ENCODE measurements at places on chromosomes 6 and 20. TPM values are rescaled to one million over a fixed set of nuclear protein-coding genes. Genes with fewer than 3 reads are reported as not detected.

PPP1R14C gene
- total RNA-seq, result 0.61 TPM

FLRT3 gene
- total RNA-seq, result 0.80 TPM

SULF2 gene
- total RNA-seq, result 27.1 TPM

EYA4 gene
- total RNA-seq, result 0.17 TPM

DNA sequence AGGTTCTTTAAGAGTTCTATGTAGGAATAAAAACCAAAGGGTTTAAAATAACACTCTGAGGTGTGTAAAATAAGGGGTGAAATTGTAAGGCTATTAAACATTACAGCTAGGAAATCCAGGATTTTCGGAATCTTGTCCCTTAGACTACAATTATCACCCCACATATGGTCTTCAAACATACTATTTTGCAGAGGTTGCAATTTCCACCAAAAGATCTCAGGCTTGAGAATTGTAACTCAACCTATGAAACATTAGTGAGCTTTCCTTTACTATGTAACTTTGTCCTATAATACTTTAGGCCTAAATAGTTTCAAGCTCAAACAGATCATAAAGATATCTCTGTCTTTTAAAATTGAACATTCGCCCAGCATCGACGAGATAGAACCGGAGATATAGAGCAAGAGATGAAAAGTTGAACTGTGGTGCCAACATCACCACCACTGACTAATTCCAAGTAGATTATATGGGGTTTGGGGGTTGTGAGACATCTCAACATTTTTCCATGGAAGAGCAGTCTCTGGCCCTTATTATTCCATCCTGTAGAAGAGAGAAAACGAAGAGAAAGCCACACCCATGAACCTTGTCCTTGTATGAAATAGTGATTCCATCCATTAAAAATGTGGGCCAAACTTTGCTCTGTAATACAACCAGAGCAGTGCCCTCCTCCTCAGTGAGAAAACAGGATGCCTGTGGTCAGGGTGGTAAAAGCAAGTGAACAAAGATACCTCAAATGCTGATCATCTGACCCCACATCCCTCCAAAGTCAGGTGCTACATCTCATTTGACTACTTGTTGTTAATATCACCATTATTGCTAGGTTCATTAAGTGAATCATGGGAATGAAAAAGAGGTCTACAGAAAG, 284.5 kb upstream of the GJE1 start:
- no peaks in the 10 kb centered on the region for H3K27me3 ChIP-seq
- no peak overlapping the region for H3K4me3 ChIP-seq
- no peak for DNase-seq
- no peaks in the 10 kb centered on the region for H3K36me3 ChIP-seq
- no peak overlapping the region for H3K27ac ChIP-seq

GRCh38 chr6:168232989-168233874, 86.3 kb downstream of the DACT2 start:
- peaks cover 4% of the 10 kb centered on the region for H3K4me1 ChIP-seq
- H3K27ac ChIP-seq, result no peak overlapping the region
- no peaks in the 10 kb centered on the region for H3K27me3 ChIP-seq
- no peak overlapping the region for H3K4me3 ChIP-seq
- no peak for DNase-seq

- DNase-seq, result peak; percentile 3
- no peak overlapping the region for H3K4me3 ChIP-seq
- H3K27me3 ChIP-seq, result no peaks in the 10 kb centered on the region
- H3K27ac ChIP-seq, result no peak overlapping the region
Measured at GRCh38 chr6:93468291-93468690, 48.9 kb upstream of the EPHA7 start.

GRCh38 chr6:37141281-37142049, 28.5 kb upstream of the PIM1 start:
- H3K4me1 ChIP-seq, result peaks cover 6% of the 10 kb centered on the region
- peak; percentile 89 for DNase-seq
- no peaks in the 10 kb centered on the region for H3K27me3 ChIP-seq

DNA sequence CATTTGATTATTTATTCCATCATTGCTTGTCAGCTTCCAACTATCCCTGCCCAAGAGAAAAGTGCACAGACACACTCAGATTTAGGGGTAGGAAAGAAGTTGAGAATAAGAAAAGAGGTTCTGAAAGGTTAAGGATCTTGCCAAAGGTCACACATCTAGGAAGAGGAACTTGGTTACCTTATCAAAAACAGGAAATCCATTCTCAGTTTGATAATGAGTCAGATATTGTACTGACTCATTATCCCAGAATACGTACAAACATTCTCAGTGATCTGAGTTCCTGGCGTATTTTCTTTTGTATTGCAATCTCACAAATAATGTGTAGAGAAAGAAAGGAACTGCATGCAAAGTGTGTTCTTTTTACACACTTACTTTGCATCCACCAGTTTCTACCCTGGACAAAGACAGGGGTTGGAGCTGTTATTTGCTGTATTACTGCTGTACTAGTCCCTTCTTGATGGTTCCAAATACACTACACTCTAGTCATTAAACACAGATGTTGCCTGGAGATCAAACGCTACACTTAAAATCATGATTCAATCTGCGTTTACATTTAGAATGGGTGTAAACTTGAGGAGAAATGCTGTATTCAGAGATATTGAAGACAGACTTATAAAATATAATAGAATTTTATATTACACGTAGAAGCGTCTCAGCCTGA, 545.7 kb downstream of the PRKN start:
- no peak overlapping the region for H3K4me3 ChIP-seq
- H3K27ac ChIP-seq, result no peak overlapping the region
- no peak for DNase-seq
- H3K4me1 ChIP-seq, result no peaks in the 10 kb centered on the region

- 0 out of 2 replicates have a peak, but pooled peaks cover 5% of the 10 kb centered on the region for H3K36me3 ChIP-seq
- no peaks in the 10 kb centered on the region for H3K27me3 ChIP-seq
- no peaks in the 10 kb centered on the region for H3K4me1 ChIP-seq
- H3K4me3 ChIP-seq, result no peak overlapping the region
- no peak overlapping the region for H3K27ac ChIP-seq
- no peak for DNase-seq
Measured at GRCh38 chr6:42295181-42295580, 77.5 kb upstream of the MRPS10 start.

GRCh38 chr6:16639684-16640480, 121.4 kb downstream of the ATXN1 start:
- no peaks in the 10 kb centered on the region for H3K27me3 ChIP-seq
- 0 out of 2 replicates have a peak, but pooled peaks cover 2% of the 10 kb centered on the region for H3K4me1 ChIP-seq
- H3K4me3 ChIP-seq, result no peak overlapping the region

GRCh38 chr6:51533962-51534361, 553.5 kb downstream of the PKHD1 start:
- H3K27ac ChIP-seq, result no peak overlapping the region
- H3K27me3 ChIP-seq, result no peaks in the 10 kb centered on the region
- 0 out of 2 replicates have a peak, but pooled peaks cover 3% of the 10 kb centered on the region for H3K4me1 ChIP-seq
- no peak overlapping the region for H3K4me3 ChIP-seq

DNA sequence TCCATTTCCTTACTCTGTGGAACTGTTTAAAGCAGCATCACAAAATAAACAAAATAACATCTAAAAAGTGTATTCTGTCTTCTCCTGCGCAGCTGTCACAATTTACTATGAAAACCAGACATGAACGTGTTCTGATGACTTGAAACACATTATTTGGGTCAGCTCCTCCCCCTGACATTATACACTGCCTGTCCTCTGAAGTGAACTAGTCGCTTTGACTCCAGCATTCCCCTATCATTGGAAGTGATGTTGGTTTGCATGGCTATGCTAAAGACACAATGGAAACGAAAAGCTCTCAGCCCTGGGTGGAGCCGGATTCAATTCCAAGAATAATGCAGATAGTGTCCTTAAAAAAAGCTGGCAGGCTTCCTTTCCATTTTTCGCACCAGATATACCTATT, 125.9 kb downstream of the FYN start:
- DNase-seq, result no peak
- H3K36me3 ChIP-seq, result no peaks in the 10 kb centered on the region
- no peaks in the 10 kb centered on the region for H3K27me3 ChIP-seq
- H3K4me1 ChIP-seq, result peaks cover 4% of the 10 kb centered on the region

All from H1 (cell line).